HepG2 (cell line): ENCODE measurements at places on chromosomes 7 and 10. TPM values are rescaled to one million over a fixed set of nuclear protein-coding genes. Genes with fewer than 3 reads are reported as not detected.
A peak's percentile ranks its signal among the peaks of the same experiment; 100 is the strongest.

Gene NODAL
- 0.24 TPM in 1 of 2 replicates, not detected in the other for total RNA-seq

Gene RPEL1
- 0.04 and 0.10 TPM in 2 replicates for total RNA-seq

DNA sequence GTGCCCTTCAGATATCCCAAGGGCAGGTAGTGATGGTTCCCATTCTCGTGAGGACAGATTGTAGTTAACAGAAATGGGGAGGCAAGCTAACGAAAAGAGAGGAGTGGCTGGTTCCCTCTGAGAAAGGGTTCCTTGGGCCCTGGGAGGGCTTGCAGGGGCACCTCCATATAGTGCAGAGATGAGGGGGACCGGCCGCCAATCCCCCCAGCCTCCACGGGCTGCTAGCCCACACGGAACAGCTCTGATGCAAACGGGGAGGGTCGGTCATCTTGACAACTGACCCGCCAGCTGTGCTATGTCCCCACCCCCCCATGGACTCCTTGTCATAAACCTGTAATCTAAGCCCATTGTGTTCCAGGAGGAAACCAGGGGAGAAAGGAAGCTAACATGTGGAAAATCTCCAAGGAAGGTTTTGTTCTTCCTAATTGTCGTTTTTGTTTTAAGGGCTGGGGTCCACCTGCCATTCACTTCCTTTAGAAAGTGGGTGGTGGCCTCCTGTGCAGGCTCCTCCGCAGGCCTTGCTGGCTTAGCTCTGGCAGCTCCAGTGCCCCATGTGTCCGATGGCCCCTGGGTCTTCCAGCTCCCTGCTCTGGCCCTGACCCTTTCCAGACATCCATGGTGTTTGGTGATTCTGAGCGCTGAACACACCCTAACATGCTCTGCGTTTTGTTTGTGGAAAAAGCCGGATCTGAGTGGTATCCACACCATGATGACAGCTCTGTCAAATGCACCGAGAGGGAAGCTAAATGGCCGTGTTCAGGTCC, 15.9 kb downstream of the ADCY1 start:
- H3K4me1 ChIP-seq, result no peaks in the 10 kb centered on the region
- H3K4me3 ChIP-seq, result no peak overlapping the region
- no peak for DNase-seq
- no peaks in the 10 kb centered on the region for H3K36me3 ChIP-seq
- peaks cover 18% of the 10 kb centered on the region for H3K27me3 ChIP-seq

DNA sequence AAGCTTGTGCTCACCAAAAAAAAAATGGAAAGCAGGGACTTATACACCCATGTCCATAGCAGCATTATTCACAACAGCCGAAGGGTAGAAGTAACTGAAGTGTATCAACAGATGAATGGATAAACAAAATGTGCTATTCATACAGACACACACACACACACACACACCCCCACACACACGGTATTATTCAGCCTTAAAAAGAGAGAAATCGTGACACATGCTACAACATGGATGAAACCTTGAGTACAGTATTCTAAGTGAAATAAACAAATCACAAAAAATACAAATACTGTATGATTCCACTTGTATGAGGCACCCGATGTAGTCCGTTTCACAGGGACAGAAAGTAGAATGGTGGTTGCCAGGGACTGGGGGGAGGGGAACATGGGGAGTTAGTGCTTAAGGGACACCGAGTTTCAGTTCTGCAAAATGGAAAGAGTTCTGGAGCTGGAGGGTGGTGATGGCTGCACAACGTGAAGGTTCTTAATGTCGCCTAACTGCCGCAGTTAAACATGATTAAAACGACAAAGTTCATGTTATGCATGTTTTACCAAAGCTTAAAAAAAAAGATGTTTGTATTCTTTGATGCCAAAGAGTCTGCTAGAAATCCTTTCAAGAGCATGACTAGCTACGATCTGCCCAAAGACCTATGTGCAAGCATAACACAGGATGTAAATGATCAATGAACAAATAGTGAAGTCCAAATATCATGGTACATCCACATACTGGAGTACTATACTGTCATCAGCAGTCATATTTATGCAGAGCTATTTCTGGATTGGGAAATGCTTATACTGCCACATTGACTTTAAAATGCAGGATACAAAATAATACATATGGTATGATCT, 7.2 kb downstream of the TNS3 start:
- H3K27me3 ChIP-seq, result no peaks in the 10 kb centered on the region
- peak overlapping the region; percentile 6; the same call in 1 of the 2 replicates for H3K4me3 ChIP-seq

- H3K36me3 ChIP-seq, result peaks cover 6% of the 10 kb centered on the region
- peak overlapping the region; percentile 44 for H3K27ac ChIP-seq
- peaks cover 54% of the 10 kb centered on the region for H3K4me1 ChIP-seq
- H3K27me3 ChIP-seq, result no peaks in the 10 kb centered on the region; the same call in 2 of the 3 replicates
- H3K4me3 ChIP-seq, result no peak overlapping the region
Measured at GRCh38 chr10:70234668-70235447, 1.6 kb upstream of the PPA1 start.
